ENCODE measurements at places on chromosomes 1 and 21.

DNA sequence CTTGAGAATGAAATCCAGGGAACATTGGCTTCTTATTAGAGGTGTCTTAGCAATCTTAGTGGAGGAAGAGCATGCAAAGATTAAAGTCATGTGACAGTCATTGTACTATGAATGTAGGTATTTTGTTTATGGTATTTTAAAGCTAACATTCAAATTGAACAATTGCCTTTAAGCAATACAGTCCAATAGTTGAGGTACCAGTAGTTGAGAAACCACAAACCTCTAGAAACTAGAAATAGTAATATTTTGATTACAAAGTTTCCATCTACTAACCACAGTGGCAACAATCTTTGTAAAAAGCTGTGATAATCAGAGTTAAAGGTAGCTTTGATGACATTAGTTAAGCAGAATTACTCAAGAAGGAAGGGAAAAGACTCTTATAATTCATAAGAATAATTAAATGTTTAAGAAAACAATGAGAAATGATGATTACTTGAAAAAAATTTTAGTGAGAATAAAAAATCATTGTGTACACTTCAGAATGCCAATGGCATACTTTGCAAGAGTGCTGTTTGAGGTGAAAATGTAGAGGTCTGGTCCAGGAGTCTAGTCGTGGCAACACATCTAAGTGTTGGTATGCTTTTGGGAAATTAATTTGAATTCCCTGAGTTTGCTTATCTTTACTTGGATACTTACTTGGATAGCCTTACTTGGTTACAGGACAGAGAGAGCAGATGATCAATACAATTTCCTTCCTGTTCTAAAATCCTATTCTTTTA, 104.9 kb upstream of the PTGFR start:
- no peak for DNase-seq

- no peak for DNase-seq
These were observed 33.5 kb upstream of the WASF2 start for GRCh38 chr1:27523337-27524020.

DNA sequence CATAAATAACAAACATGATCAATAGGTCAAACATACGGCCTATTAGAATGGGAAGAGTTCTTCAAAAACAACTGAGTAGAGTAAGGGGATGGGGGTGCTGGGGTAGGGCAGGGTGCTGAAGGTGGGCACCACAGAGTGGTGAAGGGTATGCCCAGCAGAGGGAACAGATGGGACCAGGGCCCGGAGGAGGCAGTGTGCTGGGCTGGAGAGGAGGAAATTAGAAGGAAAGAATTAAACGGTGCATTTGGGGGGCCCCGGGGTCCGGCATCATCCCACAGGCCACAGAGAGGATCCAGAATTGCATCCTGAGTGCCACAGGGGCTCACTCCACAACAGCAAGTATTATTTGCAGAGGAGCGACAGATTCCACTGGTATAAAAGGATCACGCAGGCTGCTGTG, 94.5 kb downstream of the GLIS1 start:
- no peak for DNase-seq

DNA sequence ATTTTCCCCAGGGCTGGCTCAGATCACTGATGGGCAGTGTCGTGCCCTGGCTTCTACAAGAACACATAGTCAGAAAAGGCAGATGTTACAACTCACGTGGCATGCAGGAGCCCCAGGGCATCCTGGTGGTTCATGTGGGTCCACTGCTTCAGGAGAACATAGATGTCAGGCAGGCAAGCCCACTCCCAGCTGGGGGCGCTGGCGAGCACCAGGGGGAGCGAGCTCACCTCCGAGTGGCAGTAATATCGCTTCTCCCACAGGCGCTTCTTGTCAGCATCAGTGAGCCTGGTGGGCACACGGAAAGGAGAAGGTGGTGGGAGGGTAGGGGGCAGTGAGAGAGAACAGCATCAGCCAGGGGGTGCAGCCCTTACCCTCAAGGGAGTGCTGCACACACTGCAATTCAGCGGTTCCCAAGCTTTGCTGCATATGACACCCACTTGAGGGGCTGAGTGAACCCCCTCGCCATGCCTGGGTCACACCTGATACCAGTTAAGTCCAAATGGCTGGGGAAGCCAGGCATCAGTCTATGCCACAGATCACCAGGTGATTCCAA, 34.3 kb upstream of the PPP1R15B start:
- peak; percentile 73 for DNase-seq

DNA sequence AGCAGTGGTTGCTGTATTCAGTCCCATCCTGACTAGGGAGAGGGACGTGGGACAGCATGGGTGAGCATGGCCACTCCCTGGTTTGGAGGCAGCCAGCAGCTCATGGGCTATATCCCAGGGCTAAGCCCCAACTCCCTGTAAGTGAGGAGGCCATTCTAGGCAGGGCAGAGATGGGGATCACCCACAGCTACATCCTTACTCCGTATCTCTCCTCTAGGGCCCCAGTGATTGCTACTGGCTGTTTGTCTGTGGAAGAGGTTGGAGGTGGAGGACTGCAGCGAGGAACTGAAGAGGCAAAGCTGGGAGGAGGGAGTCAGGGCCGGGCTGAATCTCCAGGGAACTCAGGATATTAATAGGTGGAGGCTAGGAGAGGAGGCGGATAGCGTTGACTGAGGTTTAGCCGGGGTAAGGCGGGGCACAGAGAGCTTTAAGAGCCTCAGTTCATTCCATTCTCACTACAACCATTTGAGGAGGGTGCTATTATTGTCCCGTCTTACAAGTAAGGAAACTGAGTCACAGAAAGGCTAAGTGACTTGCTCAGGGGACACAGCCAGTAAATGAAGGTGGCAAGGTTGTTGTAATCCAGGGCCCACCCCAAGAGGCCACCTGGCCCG, 6.8 kb downstream of the OLIG2 start:
- no peak for DNase-seq

DNA sequence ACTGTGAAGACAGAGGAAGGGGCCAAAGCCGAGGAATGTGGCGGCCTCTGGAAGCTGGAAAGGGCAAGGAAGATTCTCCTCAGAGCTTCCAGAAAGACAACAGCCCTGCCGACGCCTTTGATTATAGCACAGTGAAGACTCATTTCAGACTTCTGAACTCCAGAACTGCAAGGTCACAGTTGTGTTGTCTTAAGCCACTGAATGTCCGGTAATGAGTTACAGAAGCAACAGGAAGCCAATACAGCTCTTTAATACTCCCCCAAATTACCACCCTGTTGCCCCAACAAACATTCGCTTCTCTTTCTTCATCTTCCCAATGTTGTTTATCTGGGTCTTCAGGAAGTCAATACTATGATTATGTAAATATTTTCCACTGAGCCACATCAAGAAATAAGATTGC, 44.0 kb downstream of the ETS2 start:
- no peak for DNase-seq
